ENCODE measurements at places on chromosomes 7 and 10. TPM values are rescaled to one million over a fixed set of nuclear protein-coding genes. Genes with fewer than 3 reads are reported as not detected.

DNA sequence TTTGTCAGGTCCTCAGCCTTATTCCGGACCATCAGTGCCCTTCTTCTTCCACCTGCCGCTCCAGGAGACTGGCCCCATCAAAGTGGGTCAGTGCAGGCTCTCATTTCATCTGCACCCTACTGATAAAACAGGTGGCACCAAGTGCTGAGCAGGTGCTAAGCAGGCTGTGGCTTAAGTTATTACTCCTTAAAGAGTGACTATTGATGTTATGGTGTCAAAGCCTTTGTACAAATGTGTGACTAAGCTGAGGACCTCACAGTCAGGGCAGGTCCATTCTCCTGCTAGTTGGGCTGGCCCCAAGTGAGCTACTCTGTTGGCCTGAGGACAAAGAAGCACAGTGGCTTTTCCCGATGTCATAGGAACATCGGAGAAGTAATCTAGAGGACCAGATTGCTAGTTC is 11.2 kb upstream of the CALD1 start:
- DNase-seq, result no peak

- no peak for DNase-seq
These were observed 100.8 kb downstream of the C10orf90 start for GRCh38 chr10:126569513-126570244.

- DNase-seq, result no peak
These were observed 68.6 kb downstream of the CELF2 start for GRCh38 chr10:11086177-11086840.

Gene CRTAC1
- 0.05 TPM for total RNA-seq

DNA sequence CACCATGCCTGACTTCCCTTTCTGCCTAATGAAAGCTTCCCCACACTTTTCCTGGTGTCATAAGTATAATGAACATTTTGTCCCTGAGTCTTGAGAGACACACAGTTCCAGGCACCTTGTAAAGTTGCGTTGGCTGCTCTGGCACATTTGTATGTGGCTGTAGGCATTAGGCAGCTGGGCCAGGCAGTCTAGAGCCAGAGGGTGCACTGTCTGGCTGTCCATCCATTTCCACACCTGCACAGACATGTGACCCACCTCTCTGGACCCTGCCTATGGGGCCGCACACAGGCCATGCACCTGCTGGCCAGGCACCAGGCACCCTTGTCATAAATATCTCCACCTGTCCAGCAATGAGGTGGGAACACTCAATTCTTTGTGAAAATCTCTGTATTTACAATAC is 54.7 kb upstream of the ANTXRL start:
- no peak for DNase-seq

- no peak for DNase-seq
These were observed 586.6 kb downstream of the SUGCT start for GRCh38 chr7:40721342-40721949.

- DNase-seq, result no peak
These were observed 2.8 kb downstream of the TRAPPC14 start for GRCh38 chr7:100155553-100156317.

All from thymus (tissue), 14 donors.